ENCODE measurements at places on chromosomes 2 and 18.

GRCh38 chr2:66481100-66481549 is 46.2 kb downstream of the MEIS1 start:
- no peak for DNase-seq

- no peak for DNase-seq
Observed at GRCh38 chr2:49355611-49356010, 201.3 kb upstream of the FSHR start.

DNA sequence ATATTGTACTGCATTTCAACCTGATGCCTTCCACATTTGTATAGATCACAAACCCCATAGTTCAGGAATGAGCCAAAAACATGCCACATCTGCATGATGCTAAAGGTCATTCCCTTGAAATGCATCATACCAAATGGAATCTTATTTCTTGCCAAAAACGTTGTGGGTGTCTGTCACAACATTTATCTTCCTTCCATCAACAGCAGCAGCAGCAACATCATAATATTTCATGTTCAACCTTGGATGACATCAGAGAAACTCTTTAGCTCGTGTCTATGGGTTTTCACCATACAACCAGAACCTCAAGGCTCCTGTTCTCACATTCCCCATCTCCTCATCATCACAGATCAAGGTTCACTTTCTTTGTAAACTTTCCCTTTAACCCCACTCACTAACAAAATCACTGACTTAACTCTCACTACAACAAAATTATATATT is 221.3 kb upstream of the CTAGE1 start:
- no peak for DNase-seq

DNA sequence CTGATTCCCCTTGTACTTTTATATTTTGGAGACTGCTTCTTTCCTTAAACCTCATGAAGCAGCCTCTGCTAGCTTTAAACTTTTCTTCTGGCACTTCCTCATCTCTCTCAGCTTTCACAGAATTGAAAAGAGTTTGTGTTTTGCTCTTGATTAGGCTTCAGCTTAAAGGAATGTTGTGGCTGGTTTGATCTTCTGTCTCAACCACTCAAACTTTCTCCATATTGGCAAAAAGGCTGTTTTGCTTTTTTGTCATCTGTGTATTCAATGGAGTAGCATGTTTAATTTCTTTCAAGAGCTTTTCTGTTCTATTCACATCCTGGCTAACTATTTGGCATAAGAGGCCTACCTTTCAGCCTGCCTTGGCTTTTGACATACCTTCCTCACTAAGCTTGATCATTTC is 36.3 kb upstream of the MSTN start:
- DNase-seq = no peak

GRCh38 chr18:13440277-13441248 is 222.0 kb downstream of the LDLRAD4 start:
- DNase-seq = no peak

GRCh38 chr2:224039080-224039769 is at the start of gene SERPINE2:
Gene SERPINE2 (minus strand): TSS chr2:224039286. CDS start chr2:224001900, 37,386 bp downstream.
- DNase-seq = peak; percentile 93

DNA sequence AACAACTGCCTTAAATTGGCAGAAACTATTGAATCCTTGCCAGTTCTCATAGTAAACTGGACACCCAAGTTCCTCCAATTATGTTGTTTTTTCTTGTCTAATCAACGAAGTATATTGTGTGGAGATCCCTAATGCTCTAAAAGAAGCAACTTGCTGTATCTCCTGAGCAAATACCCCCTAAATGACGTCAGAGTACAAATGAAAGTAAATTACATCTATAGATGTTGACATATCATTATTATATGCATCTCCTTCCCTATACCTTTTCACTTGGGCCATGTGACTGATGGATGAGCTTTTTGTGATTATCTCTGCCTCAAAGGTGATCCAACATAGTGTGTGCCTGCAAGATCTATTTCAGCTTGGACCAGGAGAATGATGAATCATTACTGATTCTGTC is 159.4 kb downstream of the CCDC148 start:
- DNase-seq = no peak

- DNase-seq = no peak
Observed at GRCh38 chr18:4181882-4182568, 273.1 kb downstream of the DLGAP1 start.

GRCh38 chr18:35691625-35692024 is 110.1 kb downstream of the GALNT1 start:
- no peak for DNase-seq

- peak; percentile 32 for DNase-seq
Observed at GRCh38 chr2:190180313-190181122, 118.0 kb upstream of the MSTN start.

- peak; percentile 34 for DNase-seq
Observed at GRCh38 chr2:240469239-240469636, 33.8 kb downstream of the GPC1 start.

DNA sequence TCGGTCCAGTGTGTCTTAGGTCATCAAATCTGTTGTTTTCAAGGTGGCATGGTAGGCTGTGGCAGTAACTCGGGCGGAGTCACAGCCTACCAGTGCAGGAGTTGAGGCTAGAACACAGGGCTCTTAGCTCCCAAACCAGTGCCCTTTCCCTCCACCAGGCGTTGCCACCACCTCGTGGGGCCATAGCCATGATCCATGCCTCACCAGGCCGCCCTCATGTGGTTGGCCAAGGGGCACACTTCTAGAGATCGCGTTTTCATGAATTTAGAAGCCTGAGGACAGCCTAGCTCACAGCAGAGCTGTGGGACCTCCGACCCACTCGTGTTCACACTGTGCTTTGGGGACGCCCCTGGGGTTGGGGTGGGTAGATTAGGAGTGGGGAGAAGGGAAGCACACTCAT is 10.6 kb downstream of the SEC11C start:
- no peak for DNase-seq

GRCh38 chr2:197258580-197258979 is 52.0 kb downstream of the ANKRD44 start:
- DNase-seq = no peak

DNA sequence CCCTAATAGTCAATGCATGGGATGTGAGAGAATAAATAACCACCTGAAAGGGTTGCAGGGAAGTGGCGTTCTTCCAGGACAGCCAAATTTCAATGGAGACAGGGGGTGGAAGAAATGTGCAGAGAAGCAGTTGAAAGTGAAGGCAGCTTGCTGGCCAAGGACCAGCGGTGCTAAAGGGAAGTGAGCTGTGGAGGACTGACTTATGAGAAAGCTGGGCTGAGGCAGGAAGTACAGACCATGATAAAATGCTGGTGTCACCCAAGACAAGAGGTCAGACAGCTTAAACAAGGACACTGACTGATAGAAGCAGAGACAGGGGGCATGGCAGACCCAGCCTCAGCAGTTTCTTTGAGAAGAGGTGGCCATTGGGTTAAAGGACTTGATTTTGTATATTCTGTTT is 106.7 kb downstream of the DTNB start:
- DNase-seq = peak; percentile 9
